Cardiac muscle cell (in vitro differentiated cells and primary cell): ENCODE measurements at places on chromosomes 5 and 9. TPM values are rescaled to one million over a fixed set of nuclear protein-coding genes. Genes with fewer than 3 reads are reported as not detected.

Gene CDHR2
- 0.59 and 1.4 TPM in 2 replicates for polyA plus RNA-seq

Gene APBA1
- polyA plus RNA-seq, result 0.54 and 0.93 TPM in 2 replicates

Gene HTR1A
- not detected in 2 replicates for polyA plus RNA-seq

Gene BNC2
- polyA plus RNA-seq, result 0.55 and 1.5 TPM in 2 replicates

Gene PCDHB13
- polyA plus RNA-seq, result 1.3 and 3.1 TPM in 2 replicates

Gene DND1
- polyA plus RNA-seq, result 0.86 and 0.94 TPM in 2 replicates

Gene NR2F1
- polyA plus RNA-seq, result 0.13 and 0.32 TPM in 2 replicates

Gene ANKRD18B
- 1.8 and 2.4 TPM in 2 replicates for polyA plus RNA-seq

Gene TRAF1
- polyA plus RNA-seq, result 3.0 and 3.5 TPM in 2 replicates

Gene EGFLAM
- polyA plus RNA-seq, result 0.06 and 0.82 TPM in 2 replicates

Gene NIM1K
- 0.27 and 1.9 TPM in 2 replicates for polyA plus RNA-seq
